ENCODE measurements at places on chromosomes 3 and 15.

DNA sequence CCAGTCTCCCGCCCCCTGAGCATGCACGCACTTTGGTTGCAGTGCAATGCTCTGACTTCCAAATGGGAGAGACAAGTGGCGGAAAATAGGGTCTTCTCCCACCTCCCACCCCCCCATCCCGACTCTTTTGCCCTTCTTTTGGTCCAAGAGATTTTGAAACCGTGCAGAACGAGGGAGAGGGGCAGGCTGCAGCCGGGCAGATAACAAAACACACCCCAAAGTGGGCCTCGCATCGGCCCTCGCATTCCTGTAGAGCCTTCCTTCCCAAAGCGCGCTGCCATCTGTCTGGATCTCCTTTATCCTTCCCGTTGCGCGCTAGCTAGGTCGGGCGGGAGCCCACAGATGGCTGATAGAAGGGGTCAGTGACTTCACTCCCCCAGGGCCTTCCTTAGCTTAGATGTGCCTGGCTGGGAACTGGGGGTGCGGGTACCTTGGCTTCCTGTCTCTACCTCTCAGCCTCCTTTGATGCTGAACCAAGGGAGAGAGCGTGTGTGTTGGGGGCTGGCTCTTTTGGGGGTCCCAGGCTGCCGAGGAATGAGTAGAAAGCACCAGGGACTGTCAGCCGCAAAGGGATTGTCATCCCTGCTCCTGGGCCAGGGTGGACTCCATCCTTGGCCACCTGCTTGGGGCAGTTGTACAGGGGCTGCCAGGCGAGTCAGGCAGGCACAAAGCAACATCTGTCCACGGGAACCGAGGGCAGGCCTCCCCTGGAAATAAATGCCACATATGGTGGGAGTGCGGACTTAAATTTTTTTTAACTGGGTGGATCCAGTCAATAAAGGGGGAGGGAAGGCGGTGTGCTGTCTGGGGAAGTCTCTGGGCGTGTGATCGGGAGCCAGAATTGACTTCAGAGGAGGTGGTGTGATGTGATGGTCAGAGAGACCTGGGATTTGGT lies 1.8 kb downstream of the SMAD3 start:
- no peak for DNase-seq

GRCh38 chr3:72265256-72266015 lies 480.5 kb upstream of the PROK2 start:
- peak; percentile 51 for DNase-seq

DNA sequence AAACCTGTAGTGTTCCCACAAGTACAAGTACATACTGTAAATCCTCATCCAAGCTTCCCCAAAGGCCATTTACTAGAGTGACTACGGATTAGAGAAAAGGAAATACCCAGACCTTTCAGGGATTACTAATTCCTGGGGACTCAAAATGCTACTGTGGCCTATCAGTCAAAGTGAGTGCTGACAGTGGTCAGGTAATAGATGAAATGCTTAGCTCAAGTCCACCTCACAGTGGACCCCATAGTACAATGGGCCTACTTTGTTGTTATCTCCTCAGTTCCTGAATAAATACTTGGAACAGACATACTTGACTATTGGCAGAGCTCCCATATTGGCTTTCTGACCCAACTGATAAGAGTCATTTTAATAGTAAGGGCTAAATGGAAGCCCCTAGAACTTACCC lies 61.6 kb downstream of the MAP4 start:
- no peak for DNase-seq

DNA sequence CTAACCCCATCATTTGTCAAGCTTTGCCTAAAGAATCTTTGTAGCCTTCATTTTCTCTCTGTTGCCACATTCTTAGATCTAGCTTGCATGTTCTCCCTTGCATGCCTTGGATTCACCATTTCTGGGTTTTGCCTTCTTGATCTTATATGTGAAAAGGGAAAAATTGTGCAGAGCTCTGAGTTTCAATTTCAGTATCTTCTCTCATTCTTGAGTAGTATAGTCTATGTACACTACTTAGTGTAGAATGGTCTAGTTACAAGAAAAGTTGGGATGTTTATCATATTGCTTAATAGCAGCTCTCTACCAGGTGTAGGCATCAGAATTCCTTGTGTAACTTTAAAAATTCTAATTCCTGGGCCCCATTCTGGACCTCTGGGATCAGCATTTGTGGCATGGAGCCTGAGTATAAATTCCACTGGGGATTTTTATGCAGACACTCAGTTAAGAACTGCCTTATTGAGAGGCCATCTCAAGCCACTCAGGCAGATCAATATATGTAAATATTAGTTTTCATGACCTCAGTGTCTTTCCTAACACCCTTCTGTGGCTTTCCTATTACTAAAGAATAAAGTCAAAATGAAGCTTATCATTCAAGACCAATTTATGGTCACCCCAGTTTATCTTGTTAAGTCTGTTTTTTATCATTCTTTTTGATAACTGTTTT lies 23.4 kb downstream of the GTF2E1 start:
- no peak for DNase-seq

- no peak for DNase-seq
Measured at GRCh38 chr15:22228101-22228762, 147.9 kb downstream of the OR4M2 start.

- peak; percentile 90 for DNase-seq
Measured at GRCh38 chr3:55461896-55462295, 25.2 kb downstream of the WNT5A start.
